ENCODE measurements at places on chromosomes 3 and 15. TPM values are rescaled to one million over a fixed set of nuclear protein-coding genes. Genes with fewer than 3 reads are reported as not detected.

DNA sequence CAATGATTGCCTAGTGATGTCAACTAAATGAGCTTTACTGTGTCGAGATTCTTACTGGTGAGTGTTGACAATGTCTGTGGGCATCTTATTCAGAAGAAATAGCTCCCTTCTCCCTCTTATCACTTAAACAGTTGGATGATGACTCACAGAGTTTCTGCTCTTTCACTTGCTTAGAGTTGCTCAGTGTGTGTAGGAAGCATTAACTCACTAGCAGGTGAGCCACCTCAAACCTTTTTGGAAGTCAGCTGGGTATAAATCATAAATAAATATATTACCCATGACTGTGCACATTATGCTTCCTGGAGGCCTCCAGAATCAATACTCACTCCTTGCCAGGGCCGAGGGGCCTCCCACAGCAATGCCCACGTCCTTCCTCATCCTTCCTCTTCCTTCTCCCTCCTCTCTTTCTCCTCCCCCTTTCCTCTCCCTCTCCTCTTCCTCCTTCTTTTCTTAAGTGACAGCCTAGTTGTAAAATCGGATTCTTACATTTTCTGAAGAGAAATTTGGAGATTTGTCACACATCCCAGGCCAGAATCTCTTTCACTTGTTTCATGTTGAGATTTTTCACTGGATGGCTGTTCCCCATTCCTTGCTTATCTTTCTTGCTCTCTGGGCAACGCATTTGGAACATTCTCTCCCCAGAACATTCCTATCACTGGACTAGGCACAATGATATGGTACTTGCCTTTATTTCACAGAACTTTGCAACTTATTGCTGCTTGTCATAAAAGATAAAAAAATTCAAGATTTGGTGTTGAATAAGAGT is 17.5 kb downstream of the SHC4 start:
- no peak for DNase-seq

GRCh38 chr3:43370293-43370980 is 84.1 kb downstream of the SNRK start:
- DNase-seq: no peak

- no peak for DNase-seq
Measured at GRCh38 chr3:58000306-58001085, 7.7 kb upstream of the FLNB start.

GRCh38 chr15:60573936-60574335 is 95.0 kb upstream of the ICE2 start:
- DNase-seq: no peak

- no peak for DNase-seq
Measured at GRCh38 chr3:188304501-188304900, 150.5 kb downstream of the LPP start.

- DNase-seq: peak; percentile 27
Measured at GRCh38 chr3:48997102-48997635, 7.1 kb downstream of the P4HTM start.

DNA sequence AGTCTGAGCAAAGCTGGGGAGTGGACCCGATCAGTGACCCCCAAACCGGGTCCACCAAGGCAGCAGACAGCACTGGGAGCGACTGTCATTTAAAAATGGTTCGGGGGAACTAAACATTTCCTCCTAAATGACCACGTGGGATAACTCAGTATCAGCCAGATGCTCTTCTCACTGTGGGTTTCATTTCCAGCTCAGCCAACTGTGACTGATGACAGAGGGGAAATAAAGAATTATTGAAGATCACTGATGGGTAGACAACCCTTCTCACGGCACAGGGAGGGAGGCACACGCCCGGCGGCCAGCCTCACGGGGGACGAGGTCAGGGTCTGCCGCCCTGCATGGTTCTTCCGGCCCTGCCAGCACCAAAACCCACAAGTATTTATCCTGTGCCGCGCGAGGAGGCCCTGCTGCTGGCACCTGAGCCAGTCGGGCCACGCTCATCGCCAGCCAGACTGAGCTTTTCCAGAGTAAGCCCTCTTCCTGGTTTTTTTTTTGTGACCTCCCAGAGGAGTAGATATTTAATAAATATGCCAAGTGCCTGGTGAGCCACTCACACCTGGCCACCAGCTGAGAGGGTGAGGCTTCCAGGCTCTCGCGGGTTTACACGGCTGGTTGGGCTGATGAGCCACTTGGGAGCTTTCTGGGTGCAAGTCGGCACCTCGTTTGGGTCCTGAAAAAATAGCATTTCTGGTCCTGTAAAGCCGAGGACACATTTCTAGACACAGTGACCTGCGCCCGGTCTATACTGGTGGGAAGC is 6.2 kb downstream of the MELTF start:
- DNase-seq: no peak

DNA sequence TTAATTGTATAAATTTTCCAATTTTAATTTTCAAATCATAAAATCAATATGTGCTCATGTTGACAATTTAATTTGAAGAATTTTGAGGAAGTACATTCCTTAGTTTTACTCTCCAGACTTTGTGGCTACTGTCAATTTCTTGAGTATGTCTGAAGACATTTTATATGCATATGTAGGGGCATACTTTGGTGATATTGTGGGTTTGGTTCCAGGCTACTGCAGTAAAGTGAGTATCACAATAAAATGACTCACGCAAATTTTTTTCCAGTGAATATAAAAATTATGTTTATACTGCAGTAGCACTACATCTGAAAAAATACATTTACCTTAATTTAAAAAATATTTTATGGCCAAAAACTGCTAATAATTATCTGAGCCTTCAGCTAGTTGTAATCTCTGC is 123.2 kb upstream of the PLCL2 start:
- no peak for DNase-seq

- no peak for DNase-seq
Measured at GRCh38 chr3:90055666-90056065, 948.2 kb downstream of the EPHA3 start.

DNA sequence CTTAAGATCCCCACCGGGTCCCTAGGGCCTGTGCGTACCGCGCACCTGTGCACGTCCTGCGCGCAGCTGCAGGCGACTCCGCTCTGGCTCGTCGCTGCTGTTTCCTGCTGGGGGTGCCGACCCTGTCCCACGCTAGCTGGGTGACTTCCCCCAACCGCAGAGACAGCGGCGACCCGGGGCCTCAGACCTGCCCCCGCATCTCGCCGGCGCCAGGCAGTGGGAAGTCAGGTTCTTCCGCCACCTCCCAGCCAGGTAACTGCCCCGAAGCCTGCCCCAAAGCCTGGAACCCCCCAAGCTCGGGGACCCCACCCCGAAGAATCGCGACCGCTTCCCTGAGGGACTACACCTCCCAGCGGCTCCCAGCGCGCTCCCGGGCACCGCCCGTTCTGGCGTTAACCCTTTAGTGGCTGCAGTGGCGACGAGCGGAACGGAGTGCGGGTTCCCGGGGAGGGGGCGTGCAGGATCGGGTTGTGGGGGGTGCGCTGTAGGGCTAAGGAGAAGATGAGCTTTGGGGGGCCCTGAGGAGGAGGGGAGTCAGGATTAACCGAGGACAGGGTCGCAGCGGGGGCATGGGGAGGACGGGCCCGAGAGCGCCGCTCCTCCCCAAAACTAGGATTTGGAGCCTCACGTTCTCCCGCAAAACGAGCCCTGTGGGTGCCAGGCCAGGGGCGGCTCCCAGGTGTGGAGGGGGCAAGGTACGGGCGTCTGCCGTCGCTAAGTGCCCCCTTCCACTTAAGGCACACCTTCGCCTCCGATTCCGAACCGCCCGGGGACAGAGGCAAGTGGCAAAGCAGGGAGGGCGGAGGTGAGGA is 589 bp downstream of the NEIL1 start:
- DNase-seq: peak; percentile 62

DNA sequence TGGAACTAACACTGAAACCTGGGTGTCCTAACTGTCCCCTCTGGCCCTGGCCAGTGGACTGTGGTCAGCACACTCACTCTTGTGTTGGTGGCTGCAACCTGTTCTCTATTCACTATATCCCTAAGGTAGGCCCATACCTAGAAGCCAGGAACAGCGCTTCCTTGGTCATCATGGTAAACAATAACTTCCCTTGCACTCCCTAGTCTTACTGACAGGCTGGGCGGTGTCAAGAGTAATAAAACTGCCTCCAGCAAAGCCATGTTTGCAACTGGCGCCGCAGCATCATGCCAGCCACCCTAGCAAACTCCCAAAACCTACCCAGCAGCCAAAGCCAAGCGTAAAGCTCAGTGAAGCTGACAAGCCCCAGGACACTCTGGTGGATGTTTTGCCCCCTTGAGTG is 63.1 kb upstream of the TSEN2 start:
- no peak for DNase-seq

- no peak for DNase-seq
Measured at GRCh38 chr15:88120026-88120425, 136.5 kb downstream of the NTRK3 start.

GRCh38 chr3:62888180-62888579 is 13.0 kb upstream of the CADPS start:
- DNase-seq: no peak

DNA sequence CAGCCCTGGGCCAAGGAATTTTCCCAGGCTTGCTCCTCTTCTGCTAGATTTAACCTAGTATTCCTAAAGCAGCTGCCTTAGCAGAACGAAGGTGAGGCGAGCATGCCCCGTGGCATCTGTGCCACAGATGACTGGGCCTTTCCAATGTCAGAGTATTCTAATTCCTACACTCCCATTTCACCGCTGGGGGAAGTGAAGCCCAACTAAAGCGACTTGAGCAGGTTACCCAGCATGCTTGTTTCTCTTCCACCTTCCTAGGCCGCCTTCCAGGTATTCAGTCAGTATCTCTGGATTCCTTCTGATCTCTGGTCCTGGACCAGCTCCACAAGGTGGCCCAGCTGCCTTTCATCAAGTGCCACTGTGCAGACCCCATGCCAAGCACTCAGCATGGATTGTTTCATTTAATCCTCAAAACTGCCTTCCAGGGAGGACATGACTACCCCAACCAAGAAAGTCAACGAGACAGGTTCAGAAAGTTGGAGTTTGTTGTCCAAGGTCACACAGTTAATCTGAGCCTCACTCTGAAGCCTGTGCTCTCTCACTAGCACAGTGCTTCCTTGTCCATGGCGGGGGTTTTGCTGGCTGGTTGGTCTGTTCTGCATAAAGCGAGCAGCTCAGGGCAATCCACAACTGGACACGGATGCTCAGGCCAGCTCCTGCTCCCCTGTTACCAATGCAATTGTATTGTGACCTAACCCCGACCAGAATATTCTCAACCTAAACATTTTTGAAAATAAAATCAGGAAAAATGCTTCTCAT is 15.1 kb downstream of the MYO5C start:
- no peak for DNase-seq

DNA sequence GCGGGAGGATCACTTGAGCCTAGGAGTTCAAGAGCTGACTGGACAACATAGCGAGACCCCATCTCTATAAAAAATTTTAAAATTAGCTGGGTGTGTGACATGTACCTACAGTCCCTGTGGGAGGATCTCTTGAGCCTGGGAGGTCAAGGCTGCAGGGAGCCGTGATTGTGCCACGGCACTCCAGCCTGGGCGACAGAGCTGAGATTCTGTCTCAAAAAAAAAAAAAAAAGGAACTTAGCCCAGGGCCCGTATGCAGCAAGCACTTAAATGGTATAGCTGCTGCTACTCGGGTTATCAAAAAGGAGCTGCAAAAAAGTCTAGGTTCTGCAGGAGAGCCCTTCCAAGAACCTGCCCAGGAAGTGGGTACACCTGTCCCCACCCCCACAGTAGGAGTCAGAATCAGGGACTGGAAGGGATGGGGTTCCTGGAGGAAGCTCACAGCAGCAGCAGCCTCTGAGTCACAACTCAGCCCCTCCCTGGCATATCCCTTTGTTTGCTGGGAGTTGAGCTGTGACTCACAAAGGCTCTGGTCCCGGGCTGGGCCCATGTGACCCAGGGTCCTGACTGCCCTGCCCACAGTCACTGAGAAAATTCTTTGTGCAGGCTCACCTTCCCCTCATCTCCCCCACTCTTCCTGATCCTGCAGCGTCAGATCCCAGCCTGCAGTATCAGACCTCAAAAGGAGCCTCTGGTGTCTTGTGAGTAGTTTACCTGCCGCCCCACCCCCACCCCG is at the start of gene SPATA12:
Gene SPATA12 (plus strand): TSS at position 576 of the 733 bp plus-strand sequence. CDS start 13,031 bp downstream, outside the sequence.
- peak; percentile 65 for DNase-seq

- no peak for DNase-seq
Measured at GRCh38 chr3:181417748-181418147, 294.0 kb upstream of the SOX2 start.

GRCh38 chr3:55675478-55675877 is 188.4 kb upstream of the WNT5A start:
- no peak for DNase-seq

GRCh38 chr3:16462679-16463078 is 50.8 kb downstream of the RFTN1 start:
- DNase-seq: no peak

GRCh38 chr3:24923570-24923969 is 428.9 kb upstream of the THRB start:
- no peak for DNase-seq

GRCh38 chr3:136990826-136991225 is 33.0 kb downstream of the IL20RB start:
- no peak for DNase-seq

- DNase-seq: no peak
Measured at GRCh38 chr3:186849374-186849975, 7.0 kb downstream of the ADIPOQ start.

GRCh38 chr3:126026761-126027160 is 57.2 kb downstream of the SLC41A3 start:
- DNase-seq: no peak

GRCh38 chr3:60967141-60967540 is 284.1 kb downstream of the FHIT start:
- DNase-seq: no peak

GRCh38 chr3:162996368-162996767 is 1499.8 kb downstream of the OTOL1 start:
- DNase-seq: no peak

RARRES1 gene
- polyA plus RNA-seq: 33.8 TPM

FEZF2 gene
- polyA plus RNA-seq: 0.29 TPM

GABRB3 gene
- 1.3 TPM for polyA plus RNA-seq

LXN gene
- 48.4 TPM for polyA plus RNA-seq

SENP8 gene
- 1.7 TPM for polyA plus RNA-seq

LSAMP gene
- polyA plus RNA-seq: 4.0 TPM

CLDN18 gene
- polyA plus RNA-seq: not detected
